ENCODE measurements at places on chromosomes 7 and 10. TPM values are rescaled to one million over a fixed set of nuclear protein-coding genes. Genes with fewer than 3 reads are reported as not detected.

GRCh38 chr7:155283565-155284194 lies 14.0 kb upstream of the INSIG1 start:
- no peak for DNase-seq

DNA sequence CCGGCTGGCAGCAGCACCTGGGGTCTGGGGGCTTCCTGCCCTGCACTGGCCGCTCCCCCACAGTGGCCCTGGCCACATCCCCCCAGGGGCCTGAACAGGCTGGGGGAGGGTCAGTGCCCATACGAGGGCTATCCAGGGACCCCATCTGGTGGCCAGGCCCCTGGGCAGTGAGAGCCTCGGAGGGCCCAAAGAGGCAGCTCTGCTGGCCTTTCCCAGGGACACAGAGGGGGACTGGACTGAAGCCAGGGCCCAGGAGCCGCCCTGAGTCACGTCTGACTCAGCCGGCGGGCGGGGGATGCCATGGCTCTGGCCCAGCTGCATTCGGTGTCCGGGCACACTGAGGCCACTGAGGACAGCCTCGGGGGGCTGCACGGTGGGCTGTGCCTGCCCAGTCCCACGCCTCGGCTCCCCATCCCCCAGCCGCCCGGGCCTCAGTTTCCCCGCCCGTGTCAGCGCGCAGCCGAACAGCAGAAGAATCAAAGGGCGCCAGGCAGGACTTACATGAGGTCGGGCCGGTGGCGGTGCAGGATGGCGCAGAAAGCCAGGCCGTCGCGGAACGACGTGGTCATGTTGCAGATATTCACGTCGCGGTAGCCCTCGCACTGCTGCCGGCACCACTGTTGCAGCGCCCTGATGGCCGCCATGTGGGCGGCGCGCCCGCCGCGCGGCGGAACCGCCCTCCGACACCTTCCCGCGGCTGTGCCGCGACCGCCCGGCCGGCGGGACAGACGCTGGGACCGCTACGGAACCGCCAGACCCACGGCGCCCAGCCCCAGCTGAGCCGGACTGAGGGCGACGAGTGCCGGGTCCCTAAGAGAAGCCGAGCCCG lies at the start of gene MICALL2:
MICALL2 (minus strand) TSS at position 788 of the 829 bp plus-strand sequence; CDS start at position 644, 144 bp downstream.
- peak; percentile 88 for DNase-seq

EMX2 gene
- not detected for total RNA-seq

DNA sequence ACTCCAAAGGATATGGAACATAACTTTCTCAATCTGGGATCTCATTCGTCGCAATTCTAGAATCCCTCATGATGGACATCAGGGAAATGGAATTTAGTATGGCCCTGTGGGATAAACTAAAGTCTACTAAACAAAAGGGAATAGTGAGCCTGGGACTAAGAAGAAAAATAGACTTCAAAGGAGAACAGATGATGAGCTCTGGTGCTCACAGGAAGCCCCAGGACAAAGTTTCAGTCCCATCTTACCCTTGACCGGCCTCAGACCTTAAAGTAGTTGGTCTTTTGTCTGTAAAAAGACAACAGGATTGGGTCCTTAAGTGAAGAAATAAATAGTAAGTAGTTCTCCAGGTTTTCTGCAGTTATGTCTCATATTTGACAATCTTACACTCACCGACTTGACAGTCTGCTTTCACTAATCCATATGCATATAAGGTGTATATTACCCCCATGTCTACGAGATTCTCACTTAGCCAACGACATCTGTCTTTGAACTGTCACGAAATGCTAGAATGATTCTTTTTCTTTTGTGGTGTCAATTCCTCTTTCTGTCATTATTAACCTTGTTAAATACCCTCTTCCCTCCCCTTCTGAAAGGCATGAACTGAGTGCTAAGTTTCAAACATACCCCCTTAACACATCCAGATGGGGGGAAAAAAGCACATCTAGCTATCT lies 10.9 kb upstream of the IKZF1 start:
- DNase-seq: no peak

GRCh38 chr10:26455567-26456315 lies 17.6 kb downstream of the APBB1IP start:
- DNase-seq: no peak

C10orf143 gene
- 2.3 TPM for total RNA-seq

DNA sequence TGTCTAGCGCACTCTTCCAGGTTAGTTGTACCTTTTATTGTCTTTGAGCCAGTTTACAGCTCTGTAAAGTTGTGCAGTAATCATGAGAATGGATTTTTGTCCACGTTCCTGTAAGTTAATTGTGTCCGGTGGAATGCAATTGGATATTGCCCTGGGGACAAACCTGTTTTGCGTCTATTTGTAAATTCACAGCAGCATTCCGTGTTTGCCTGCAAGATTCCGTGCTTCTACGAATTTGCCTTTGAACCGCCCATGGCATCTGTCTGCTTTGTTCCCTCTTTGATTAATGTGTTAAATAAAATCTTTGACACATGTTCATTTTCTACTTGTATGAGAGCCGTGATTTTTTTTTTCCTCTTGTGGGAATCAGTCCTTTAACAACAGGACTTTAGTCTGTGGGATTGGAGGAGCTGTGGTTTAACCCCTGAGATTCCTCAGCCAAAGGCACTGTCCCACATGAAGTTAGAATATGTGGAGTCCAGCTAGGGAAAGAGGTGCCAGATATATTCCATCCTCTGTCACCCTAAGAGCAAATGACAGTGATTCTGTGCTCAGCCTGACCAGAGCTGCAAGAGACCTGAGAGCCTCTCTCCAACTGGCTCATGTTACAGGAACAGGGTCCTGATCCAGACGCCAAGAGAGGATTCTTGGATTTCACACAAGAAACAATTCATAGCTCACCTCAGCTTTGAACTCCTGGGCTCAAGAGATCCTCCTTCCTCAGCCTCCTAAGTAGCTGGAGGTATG lies 126.3 kb downstream of the COL26A1 start:
- no peak for DNase-seq

Data from H7 (cell line).